ENCODE measurements at places on chromosomes 7 and 10.

DNA sequence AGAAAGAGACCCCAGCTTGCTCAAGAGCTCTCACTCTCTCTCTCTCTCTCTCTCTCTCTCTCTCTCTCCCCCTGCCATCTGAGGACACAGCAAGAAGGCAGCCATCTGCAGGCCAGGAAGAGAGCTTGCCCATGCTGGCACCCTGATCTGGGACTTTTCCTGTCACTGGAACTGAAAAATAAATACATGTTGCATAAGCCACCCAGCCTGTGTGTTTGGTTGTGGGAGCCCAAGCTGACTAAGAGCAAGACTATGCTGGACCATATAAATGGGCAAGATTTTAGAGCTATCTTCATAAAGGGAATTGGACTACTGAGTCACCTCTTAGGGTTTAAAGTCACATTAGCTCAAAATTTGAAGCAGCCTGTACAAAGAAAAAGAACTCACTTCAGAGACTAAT lies 98.6 kb downstream of the SLC16A9 start:
- DNase-seq: no peak

- DNase-seq: no peak
Measured at GRCh38 chr7:39085590-39086049, 107.9 kb downstream of the POU6F2 start.

DNA sequence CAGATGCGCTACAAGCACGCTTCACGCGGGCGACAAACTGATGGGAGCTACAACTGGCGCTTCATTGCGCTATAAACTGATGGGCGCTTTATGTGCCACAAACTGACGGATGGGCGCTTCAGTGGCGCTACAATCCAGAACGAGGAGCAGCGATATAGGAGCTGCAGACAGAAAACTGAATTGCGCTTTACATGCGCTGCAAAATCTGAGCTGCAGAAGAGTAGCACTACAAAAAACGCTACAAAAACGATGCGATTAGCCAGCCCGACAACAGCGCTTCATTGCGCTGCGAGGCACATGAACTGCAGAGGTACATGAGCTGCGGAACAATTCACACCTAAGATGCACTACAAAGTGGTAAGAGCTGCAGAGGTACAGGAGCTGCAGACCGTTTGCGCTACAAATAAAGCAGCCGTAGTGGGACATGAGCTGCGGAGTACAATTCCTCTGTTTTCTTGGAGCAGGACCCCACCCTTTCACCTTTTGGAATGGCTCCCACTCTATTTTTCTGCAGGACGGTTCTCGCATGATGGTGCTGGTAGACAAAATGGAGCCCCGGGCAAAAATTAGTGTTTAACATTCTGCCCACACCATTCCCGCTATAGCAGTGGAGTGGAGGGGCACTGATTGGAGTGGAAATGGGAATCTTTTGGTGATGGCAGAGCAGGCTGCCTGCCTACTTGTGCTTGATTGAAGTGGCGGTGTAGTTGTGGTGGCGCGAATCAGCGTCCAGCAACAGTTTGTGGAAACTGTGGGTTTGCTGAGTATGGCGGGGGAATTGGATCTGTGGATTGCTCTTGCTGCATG lies 1.2 kb upstream of the SGCE start:
- no peak for DNase-seq

DNA sequence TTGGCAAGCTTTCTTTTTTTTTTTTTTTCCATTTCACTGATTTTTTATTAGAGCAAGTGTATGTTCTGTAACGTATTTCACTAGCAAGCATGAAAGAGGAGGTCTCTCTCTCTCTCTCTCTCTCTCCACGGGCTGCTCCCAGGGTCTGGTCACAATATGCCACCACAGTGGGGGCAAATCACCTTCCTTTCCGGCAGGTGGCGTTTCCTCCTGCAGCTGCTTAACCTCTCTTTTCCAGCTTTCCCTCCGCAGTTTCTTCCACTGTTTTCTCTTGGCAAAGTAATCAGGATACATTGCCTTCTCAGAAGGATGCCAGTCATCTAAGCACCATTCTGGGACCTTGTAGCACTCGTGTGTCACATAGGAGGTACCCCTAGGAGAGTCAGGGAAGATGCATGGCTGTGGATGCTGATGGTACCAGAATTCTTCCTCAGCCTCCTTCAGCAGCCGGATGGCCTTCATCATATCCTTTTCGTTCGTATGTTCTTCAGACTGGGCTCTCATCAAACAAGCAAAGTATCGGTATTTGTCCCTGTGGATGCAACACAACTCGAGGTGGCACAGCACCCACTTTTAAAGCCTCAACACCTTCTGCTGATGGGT lies 197.3 kb upstream of the PODXL start:
- no peak for DNase-seq

DNA sequence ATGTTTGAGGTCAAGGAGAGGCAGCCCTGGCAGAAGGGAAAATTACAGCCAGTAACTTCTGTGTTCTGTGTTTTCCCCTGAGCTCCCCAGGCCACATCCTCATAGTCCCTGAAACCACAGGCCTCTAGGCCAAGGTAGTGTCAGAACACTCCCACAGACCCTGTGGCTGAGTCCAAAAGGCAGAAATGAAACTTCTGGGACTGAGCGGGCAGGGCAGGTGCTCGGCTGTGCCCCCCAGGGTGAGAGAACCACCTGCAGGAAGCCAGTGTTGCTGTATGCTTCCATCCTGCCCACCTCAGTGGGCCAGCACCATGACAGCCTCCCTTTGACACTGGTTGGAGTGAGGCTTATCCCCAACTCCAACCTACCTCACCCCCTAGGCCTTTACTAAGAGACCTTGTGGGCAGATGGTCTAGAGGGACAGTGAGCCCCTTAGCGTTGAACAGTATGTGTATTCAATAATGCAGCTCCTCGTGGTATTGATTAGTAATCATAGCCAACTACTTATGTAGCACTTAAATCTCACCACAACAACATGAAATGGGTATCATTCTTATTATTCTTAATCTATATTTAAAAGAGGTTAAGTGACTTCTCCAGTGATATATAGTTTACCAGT lies 30.3 kb downstream of the PIK3CG start:
- no peak for DNase-seq

GRCh38 chr7:111685349-111685748 lies 123.1 kb upstream of the IMMP2L start:
- DNase-seq: no peak

GRCh38 chr10:110774069-110775019 lies 97.4 kb upstream of the PDCD4 start:
- no peak for DNase-seq

- no peak for DNase-seq
Measured at GRCh38 chr10:58372607-58373441, 12.4 kb upstream of the TFAM start.

DNA sequence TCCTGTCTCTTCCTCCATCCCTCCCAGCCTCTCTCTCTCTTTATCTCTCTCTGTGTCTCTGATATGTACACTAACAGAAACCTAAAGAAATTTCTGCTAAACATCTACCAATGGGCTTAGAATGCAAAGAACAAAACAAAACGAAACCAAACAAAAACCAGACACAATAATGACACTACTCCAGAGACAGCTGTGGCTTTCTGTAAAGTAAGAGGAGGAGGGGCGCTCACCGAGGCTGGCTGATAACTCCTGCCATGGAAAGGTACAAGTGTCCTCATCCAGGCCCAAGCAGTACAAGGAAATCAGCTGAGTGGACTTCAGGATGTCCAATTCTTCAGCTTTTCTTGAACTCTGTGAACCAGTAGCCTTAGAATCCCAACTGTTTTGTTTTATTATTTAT lies 70.4 kb upstream of the FZD8 start:
- DNase-seq: no peak

GRCh38 chr7:144777005-144777839 lies 58.6 kb downstream of the TPK1 start:
- no peak for DNase-seq

DNA sequence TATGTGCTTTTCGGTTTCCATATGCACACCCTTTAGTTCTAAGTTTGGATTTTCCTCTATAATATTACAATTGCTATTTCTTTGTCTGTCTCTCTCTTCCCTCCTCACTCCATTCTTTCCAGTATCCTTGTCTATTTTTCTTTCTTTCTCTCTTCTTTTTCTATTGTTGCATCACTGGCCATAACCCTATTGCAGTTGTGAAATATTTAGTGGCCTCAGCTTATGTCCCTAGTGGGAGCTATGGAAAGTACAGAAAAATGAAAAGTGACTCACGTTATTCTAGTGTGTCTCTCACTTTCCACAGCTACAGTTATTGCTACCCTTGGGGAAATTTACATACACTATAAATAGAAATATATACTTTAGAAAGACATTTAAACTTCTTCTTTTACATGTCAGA lies 59.1 kb downstream of the CNTNAP2 start:
- DNase-seq: no peak

DNA sequence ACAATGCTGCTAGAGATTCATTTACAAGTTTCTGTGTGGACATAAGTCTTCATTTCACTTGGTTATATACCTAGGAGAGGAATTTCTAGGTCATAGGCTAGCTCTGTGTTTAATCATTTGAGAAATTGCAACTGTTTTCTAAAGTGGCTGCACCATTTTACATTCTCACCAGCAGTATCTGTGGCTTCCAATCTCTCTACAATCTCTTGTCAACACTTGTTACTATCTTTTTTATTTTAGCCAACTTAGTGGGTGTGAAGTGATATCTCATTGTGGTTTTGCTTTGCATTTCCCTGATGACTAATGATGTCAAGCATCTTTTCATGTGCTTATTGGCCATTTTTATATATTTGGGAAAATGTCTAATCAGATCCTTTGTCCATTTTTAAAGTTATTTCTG lies 53.0 kb upstream of the DRGX start:
- DNase-seq: no peak

GRCh38 chr10:4526311-4526731 lies 299.7 kb upstream of the AKR1E2 start:
- no peak for DNase-seq

DNA sequence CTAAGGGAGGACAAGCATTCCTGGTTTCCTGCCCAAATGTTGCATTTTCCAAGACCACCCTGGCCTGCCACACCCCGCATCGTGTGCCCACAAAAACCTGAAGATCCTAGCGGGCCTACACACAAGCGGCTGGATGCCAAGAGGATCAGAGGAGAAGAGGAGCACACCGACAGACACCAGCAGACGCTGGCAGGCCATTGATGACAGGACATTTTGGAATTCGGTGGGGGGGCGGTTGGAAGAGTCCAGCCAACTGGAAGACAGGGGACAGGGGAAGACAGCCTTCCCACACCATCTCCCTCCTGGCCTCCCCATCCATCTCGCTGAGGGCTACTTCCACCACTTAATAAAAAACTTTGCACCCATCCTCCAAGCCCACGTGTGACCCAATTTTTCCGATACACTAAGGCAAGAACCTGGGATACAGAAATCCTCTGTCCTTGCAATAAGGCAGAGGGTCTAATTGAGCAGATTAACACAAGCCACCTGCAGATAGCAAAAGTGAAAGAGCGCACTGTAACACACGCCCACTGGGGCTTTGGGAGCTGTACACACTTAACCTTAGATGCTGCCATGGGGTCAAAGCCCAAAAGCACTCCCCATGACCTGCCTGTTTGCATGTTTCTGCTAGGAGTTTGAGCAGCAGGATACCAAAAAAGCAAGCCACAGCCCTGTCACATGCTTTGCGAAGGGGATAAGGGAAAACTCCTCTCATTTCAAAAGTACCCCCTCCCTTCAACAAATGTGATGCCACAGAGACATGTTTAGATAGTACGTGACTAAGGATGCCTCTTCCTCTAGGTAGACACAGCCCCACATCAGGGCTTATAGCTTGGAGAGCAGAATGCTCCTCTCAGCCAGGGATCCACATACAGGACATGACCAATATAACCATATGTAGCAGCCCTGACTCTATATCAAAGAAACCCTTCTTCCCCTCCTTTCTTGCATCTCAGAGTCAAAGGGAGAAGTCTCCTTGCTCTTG lies 13.4 kb upstream of the SMNDC1 start:
- DNase-seq: no peak

GRCh38 chr10:111125102-111125501 lies 48.3 kb downstream of the ADRA2A start:
- no peak for DNase-seq

DNA sequence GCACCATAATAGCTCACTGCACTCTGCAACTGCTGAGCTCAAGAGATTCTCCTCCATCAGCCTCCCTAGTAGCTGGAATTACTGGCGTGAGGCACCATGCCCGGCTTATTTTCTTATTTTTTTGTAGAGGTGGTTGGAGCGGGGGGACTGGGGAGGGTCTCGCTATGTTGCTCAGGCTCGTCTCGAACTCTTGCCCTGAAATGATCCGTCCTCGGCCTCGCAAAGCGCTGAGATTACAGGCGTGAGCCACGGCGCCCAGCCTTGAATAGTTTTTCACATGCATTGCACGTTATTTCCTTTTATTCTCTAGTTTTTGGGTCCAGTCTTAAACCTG lies 526 bp upstream of the LAMTOR4 start:
- no peak for DNase-seq

- DNase-seq: no peak
Measured at GRCh38 chr10:38157270-38157685, 63.1 kb downstream of the ZNF37A start.

- DNase-seq: no peak
Measured at GRCh38 chr7:17822547-17823173, 117.6 kb downstream of the SNX13 start.

DNA sequence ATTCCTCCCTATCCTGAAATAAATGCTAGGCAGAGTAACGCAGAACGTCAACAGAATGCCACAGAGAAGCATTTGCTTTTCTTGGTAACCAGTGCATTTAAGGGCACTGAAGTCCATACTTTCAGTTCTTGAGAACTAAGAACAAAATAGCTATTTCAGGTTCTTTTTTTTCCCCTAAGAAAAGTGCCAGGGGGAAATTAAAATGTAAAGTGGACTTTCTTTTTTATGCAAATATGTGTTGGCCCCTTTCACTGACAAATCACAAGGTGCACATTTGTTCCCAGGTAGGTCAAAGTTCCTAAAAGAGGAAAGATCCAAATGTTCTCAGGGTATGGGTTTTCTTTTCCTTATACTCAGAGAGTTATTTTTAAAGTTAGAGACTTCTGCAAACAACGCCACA lies 151.5 kb downstream of the HPSE2 start:
- DNase-seq: no peak

DNA sequence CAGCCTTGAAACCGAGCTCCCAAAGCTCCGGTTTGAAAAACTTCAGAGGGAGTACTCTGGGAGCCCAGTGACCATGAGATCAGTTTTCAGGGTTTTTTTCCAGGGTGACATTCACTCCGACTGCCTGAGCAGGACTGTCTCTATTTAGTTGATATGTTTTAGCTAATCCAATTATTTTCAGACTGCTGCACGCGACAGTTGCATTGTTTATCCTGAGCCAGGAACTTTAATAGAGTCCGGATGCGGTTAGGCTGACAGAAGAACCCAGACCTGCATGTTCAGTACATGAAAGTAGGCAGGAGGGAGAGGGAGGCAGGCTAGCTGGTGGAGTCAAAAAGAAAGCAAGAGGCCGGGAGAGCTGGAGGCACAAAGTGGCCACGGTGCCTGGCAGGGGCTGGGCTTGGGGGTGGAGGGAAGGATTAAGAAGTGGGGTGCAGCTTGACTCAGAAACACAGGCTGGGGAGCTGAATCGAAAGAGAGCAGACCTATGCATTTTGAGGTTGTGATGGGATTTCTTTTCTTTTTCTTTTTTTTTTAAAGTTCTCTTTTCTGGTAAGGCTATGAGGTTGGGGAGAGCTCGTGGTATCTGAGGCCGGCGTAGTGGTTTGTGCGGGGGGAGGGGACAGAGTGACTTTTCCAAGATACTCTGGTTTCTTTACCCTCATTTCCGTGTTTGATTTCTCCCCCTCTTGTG lies 5.7 kb downstream of the GATA3 start:
- no peak for DNase-seq

- no peak for DNase-seq
Measured at GRCh38 chr7:1690359-1690958, 20.4 kb downstream of the ELFN1 start.

- DNase-seq: no peak
Measured at GRCh38 chr10:15419279-15419874, 48.3 kb upstream of the FAM171A1 start.

- DNase-seq: no peak
Measured at GRCh38 chr7:128287556-128287955, 46.5 kb downstream of the LEP start.
